IMR-90 (cell line): ENCODE measurements at places on chromosomes 12 and 14. TPM values are rescaled to one million over a fixed set of nuclear protein-coding genes. Genes with fewer than 3 reads are reported as not detected.

GRCh38 chr12:90936230-90937005 lies 18.6 kb downstream of the CCER1 start:
- no peak overlapping the region for H3K4me3 ChIP-seq
- no peak for DNase-seq
- peaks cover 4% of the 10 kb centered on the region; the same call in 1 of the 2 replicates for H3K4me1 ChIP-seq
- no peak overlapping the region for H3K27ac ChIP-seq
- no peaks in the 10 kb centered on the region for H3K36me3 ChIP-seq
- no peaks in the 10 kb centered on the region for H3K27me3 ChIP-seq

DNA sequence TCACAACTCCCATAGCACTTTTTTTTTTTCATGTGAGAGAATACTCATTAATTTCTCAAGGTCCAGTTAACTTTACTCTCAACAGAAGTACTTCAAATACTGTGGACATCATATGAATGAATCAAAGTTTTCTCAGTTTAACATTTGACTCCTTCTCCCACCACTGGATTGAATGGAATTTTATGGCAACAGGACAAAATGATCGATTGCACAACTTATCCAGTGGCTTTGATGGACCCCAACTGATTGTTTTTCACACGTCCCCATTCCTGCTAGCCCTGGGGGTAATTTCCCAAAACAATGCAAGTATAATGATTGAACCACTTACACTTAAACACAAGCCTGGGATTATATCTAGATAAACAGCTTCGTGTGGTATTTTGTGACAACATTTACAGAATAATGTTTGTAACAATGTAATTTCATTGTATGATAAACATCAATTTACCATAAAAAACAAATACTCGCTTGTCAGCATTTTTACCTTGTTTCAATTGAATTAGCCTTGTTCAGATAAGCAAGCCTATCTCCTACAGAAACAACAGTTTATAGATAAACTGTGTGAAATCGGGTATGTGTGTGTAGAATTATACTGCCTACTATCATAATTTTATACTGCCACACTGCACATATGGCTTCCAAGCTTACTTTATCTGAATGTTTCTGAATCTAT lies 60.9 kb downstream of the SOX5 start:
- H3K4me1 ChIP-seq, result no peaks in the 10 kb centered on the region
- H3K36me3 ChIP-seq, result peaks cover 1% of the 10 kb centered on the region; the same call in 1 of the 2 replicates
- DNase-seq, result no peak
- no peak overlapping the region for H3K27ac ChIP-seq
- no peak overlapping the region for H3K4me3 ChIP-seq
- no peaks in the 10 kb centered on the region for H3K27me3 ChIP-seq

The ZDHHC22 gene
- total RNA-seq, result not detected in 2 replicates

The RD3L gene
- not detected in 2 replicates for total RNA-seq

GRCh38 chr12:50047693-50048250 lies 9.6 kb upstream of the ASIC1 start:
- DNase-seq, result no peak
- peaks cover 44% of the 10 kb centered on the region for H3K27me3 ChIP-seq
- no peak overlapping the region for H3K27ac ChIP-seq
- no peaks in the 10 kb centered on the region for H3K36me3 ChIP-seq
- H3K4me1 ChIP-seq, result no peaks in the 10 kb centered on the region
